ENCODE measurements at places on chromosomes 7 and 10.
A peak's percentile ranks its signal among the peaks of the same experiment; 100 is the strongest.

GRCh38 chr10:228366-228765, 93.1 kb downstream of the ZMYND11 start:
- DNase-seq: no peak

GRCh38 chr10:78936412-78937342, 132.1 kb upstream of the ZMIZ1 start:
- no peak for DNase-seq

DNA sequence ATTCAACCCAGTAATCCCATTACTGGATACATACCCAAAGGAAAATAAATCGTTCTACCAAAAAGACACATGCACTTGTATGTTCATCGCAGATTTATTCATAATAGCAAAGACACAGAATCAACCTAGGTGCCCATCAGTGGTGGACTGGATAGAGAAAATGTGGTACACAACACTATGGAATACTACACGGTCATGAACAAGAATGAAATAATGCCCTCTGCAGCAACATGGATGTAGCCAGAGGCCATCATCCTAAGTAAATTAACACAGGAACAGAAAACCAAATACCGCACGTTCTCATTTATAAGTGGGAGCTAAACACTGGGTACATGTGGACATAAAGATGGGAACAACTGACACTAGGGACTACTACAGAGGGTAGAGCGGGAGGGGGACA, 120.4 kb downstream of the MICU1 start:
- no peak for DNase-seq

- DNase-seq: peak; percentile 80
These were observed 21.0 kb downstream of the ZCWPW1 start for GRCh38 chr7:100407285-100408180.

- DNase-seq: no peak
These were observed 49.1 kb upstream of the ADCY1 start for GRCh38 chr7:45525057-45525456.

DNA sequence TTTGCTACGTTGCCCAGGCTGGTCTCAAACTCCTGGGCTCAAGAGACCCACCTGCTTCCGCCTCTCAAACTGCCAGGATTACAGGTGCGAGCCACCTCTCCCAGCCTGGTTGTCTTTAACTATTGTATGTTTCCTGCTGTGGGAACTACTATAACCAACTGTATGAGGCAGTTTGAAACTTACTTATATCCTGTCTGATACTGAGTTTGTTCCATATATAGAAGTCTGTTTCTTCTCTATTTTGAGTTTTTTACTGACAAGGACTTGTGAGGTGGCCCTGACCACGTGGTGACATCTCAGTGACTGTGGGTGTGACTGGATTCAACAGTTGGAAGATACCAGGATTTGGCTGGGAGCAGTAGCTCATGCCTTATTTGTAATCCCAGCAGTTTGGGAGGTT, 14.2 kb downstream of the FBH1 start:
- no peak for DNase-seq

GRCh38 chr10:122102869-122103525, 114.0 kb downstream of the TACC2 start:
- DNase-seq: no peak
